ENCODE measurements at places on chromosomes 3 and 15.

- no peak for DNase-seq
Measured at GRCh38 chr3:124833710-124834332, 53.3 kb downstream of the ITGB5 start.

GRCh38 chr3:11774296-11774877 is 72.3 kb downstream of the TAMM41 start:
- no peak for DNase-seq

GRCh38 chr15:80480909-80481308 is 76.7 kb downstream of the ARNT2 start:
- no peak for DNase-seq

- no peak for DNase-seq
Measured at GRCh38 chr3:127206154-127206553, 13.2 kb downstream of the PRR23E start.

DNA sequence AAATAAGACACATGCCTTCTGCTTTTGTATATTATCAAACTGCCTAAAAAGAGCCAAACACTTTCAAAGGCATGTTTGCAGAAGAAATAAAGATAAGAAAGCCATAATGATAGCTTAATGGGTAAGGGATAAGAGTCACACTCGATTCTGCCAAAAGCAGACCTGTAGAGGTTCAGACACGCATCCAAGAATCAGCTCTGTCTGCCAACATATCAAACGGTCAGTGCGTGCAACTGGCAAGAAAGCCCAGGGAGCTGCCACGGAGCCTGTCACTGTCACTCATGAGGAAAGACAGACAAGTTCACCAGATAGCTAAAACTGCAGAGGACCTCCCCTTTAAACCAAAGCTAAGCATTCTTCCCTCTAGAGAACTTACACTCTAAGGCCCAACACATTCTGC is 23.2 kb downstream of the DCP1A start:
- DNase-seq: no peak

- no peak for DNase-seq
Measured at GRCh38 chr3:16511681-16512434, 1.6 kb downstream of the RFTN1 start.

GRCh38 chr3:13039213-13039896 is 33.9 kb downstream of the IQSEC1 start:
- DNase-seq: no peak

DNA sequence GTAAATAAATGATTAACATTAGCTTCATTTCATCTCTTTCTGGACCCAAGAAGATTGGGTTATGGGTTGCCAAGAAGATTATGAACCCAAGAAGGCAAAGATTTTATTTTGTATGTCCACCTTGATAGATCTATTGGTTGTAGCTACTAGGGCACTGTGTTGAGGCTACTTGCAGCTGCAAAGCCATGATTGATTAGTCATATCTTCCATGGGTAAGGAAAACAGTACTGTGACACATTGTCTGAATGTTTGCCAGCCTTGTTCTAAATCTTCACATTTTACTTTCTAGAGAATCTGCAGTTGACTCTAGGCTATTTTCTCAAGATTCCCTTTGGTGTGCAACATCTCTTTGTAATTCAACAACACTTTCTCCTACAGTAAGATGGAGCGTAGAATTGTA is 229.2 kb upstream of the KCNH8 start:
- DNase-seq: no peak

GRCh38 chr3:142844339-142844977 is 44.4 kb downstream of the PCOLCE2 start:
- no peak for DNase-seq

DNA sequence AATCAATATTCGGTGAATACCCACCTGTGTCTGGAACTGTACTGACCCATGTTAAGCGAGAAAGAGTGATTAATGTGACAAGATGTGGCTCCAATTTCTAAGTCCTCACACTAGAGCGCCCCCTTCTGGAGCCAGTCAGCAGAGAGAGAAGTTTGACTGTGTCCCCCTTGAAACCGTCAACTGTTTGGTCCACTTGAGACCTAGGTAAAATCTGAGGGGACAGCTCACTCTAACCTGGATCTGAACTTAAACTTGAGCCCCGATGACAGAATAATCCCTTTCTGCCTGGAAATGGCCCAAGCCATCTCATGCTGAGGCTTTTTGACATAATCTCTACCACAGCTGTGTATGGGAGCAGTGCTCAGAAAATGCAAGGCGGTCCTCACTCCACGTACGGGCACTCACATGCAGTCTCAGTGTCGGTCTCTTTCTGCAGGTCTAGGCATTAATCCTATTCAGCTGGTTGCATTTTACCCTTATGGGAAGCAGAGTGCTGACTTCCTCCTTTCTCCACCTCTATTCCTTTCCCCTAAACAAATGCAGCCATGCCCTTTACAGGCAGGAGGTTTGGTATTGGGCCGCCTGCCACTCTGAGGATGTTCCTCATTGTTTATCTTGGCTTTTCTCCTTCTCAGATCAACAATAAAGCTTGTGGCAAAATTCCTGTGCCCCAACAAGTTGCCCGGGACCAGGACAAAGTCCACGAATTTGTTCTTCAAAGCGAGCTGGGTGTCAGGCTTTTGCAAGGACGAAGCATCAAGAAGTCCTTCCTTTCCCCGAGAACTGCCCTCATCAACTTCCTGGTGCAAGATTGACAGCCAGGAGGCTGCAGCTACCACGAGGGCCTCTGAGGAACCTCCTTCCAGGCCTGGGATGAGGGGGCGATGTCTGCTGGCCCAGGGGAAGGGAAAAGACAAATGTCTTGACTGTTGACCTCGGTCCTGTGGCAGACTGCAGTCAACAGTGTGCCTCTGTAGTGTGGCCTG is 47.5 kb upstream of the LIMD1 start:
- no peak for DNase-seq

GRCh38 chr3:51963951-51964451 is 3.3 kb downstream of the PCBP4 start:
- no peak for DNase-seq

DNA sequence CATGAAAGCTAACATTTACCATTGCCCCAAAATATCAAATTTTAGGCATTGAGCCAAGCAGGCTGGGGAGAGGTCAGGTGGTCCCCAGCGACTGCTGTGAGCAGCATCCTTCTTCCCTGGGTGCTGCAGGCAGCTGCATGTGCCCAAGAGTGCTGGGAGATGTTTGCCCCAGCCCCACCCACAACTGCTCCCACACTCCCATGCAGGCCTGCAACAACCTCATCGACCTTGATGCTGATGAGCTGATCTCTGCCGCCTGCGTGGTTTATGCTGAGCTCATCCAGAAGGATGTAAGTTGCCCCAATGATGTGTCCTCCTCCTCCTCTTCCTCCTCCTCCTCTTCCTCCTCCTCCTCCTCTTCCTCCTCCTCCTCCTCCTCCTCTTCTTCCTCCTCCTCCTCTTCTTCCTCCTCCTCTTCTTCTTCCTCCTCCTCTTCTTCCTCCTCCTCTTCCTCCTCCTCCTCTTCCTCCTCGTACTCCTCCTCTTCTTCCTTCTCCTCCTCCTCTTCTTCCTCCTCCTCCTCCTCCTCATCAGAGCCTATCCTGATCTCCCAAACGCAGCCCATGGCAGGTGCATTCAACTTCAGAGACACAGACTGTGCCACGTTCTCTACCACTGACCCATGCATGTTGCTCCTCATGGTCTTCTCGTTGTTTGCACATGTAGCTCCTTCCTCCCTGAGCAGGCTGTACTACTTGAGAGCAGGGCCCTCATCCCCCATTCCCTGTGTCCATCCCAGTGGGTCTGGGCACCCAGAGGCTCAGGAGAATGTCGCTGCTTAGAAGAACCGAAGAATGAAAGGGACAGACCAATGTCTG is 15.1 kb downstream of the TBC1D21 start:
- no peak for DNase-seq

- DNase-seq: no peak
Measured at GRCh38 chr15:93302080-93302765, 213.2 kb upstream of the RGMA start.

GRCh38 chr15:66766282-66767230 is 64.5 kb downstream of the SMAD6 start:
- no peak for DNase-seq

DNA sequence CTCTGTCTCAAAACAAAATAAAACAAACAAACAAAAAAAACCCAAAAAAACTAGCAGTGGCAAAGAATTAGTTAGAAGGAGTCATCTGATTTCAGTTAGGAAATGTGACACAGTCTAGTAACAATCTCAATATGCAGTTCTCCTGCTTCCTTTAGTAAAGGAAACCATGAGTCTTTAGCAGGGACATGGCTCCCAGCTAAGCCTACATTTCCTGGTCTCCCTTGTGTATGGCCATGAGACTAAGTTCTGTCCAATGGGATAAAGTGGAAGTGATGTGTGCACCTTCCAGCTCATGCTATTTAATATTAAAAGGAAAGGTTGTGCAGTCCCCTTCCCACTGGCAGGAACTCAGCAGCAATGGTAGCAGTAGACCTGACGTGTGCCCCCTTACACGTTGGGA is 74.6 kb downstream of the GREM1 start:
- no peak for DNase-seq

GRCh38 chr3:142027735-142028134 is 121.6 kb downstream of the TFDP2 start:
- no peak for DNase-seq

GRCh38 chr15:36609793-36610192 is 30.4 kb downstream of the CDIN1 start:
- DNase-seq: no peak

GRCh38 chr15:83914906-83915305 is 261.0 kb downstream of the ADAMTSL3 start:
- no peak for DNase-seq

GRCh38 chr15:48757661-48758060 is 53.2 kb downstream of the CEP152 start:
- DNase-seq: no peak

- no peak for DNase-seq
Measured at GRCh38 chr15:38134252-38134651, 118.4 kb upstream of the SPRED1 start.

DNA sequence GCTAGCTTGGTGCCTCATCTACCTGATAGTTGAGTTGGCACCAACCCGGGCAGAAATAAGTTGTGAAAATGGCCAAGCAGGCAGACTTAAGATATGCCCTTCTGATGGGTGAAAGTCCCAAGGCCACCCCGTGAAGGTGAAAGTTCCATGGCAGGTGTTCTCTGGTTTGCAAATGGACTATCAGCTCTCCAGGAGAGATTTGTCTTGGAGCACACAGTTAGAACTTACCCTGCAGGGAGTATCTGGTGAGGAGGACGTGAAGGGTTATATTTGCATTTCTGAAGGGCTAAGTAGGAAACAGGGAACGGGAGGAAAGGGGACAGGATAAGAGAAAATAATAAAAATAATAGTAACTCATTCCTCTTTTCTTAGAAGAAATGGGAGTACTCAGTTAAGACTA is 220.5 kb downstream of the TP63 start:
- no peak for DNase-seq

- DNase-seq: no peak
Measured at GRCh38 chr15:63979262-63979793, 67.0 kb downstream of the DAPK2 start.

GRCh38 chr3:37986479-37987314 is 3.9 kb upstream of the VILL start:
- DNase-seq: no peak

DNA sequence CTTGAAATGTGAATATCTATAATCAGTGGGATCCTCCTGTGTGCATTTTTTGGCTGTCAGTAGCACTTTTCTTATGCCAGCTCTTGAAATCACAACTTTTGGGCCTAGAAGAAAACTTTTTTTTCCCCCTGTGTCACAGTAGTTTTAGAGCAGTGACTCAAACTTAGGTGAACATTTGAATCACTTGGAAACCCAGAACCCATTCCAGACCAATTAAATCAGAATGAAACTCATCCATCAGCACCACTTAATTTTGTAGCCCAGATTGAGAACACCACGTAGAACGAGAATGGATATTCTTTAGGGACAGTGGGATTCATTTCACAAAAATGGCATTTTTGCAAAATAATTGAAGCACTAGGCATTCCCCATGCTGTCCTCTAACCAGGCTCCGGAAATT is 224.8 kb upstream of the NANOGP8 start:
- no peak for DNase-seq

DNA sequence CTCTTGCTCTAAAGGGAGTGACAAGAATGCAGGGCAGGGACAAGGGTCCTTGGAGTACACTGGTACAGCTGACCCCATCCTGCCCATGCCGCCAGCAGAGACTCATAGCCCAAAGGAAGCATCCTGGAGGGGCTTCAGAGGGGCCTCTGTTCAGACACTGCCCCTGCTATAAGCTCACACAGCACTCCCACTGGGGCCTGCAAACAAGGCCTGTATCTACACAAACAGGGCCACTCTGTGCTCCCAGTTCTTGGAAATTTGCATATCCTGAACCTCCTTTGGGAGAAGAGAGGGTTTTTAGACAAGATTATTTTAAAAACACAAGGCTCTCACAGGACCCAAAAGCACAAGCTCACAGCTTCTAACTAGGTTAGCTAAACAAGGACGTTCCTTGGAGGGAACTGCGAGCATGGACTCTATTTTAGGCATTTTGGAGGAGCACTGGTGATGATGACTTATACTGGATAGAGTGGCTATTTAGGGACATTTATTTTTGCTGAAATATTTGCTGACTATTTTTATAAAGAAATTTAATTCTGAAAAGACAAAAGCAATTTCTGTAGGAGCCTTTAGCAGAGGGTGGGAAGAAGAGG is 16.4 kb upstream of the ANKRD34C start:
- no peak for DNase-seq

- DNase-seq: no peak
Measured at GRCh38 chr3:197953881-197954280, 3.9 kb downstream of the RPL35A start.

DNA sequence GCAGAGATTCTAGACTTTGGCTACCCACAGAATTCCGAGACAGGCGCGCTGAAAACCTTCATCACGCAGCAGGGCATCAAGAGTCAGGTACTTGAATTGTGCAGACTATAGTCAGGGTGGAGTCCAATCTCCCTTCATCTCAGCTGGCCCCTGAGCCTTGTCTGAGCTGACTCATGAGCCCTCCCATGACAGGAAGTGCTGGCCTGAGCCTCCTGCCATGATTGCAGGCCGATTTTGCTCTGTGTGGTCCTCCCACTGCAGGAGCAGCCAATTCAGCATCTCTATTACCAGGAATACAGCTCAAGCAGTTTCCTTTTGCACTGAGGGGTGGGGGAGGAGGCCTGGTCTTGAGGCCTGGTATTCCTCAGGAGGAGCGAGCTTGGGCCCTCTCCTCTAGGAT is 5.5 kb downstream of the AP2M1 start:
- DNase-seq: no peak
